GM18507 (cell line): ENCODE measurements at places on chromosomes 7 and 10.
A peak's percentile ranks its signal among the peaks of the same experiment; 100 is the strongest.

DNA sequence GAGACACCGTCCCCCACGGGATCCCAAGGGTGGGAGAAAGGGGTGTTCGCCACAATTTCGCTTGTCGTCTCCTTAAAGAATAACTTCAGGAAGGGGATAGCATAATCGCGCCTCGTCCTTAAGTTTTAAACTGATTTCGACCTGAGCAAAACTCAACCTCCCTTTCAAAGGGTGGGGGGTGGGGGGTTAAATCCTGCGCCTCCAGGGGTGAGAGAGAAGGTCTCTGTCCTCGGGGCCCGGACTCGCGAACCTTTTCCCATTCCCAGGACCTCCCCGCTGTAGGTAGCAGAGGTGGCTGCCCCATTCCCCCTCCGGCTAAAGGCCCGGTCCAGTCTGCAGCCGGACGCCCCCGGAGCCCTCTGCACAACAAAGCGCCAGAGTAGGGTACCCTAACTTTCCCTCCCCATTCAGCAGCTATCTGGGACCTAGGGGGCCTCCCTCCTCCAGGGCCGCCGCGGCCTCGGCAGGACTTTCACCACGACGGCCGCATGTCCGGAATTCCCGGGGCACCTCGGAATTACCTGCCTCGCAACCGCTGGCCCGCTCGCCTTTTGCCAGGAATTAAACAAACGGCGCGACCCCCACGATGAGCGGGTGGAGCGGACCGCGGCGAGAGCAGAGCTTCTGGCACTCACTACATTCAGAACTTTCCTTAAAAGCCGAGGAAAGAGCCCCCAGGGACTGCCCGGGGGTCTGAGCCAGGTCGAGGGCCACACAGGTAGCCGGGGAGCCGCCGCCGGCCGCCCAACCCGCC, 1.7 kb downstream of the CDK6 start:
- DNase-seq, result no peak

DNA sequence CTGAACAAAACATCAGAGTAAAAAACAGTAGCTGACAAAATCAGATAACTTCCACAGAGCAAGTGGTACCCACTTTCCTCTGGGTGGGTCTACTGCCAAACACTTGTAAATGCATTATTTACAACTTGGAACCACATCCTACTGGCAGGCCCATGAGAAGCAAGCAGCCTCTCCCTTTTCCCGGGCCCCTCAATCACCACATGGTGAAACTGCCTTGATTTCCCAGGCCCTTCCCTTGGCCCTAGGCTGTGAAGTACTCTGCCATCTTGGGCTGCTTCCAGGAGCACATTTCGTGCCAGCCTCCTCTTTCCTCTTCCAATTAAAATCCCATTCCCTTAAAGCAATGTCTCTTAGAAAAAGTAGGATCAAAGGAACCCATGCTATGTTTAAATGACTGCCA, 71.4 kb downstream of the CUZD1 start:
- DNase-seq, result no peak

GRCh38 chr7:31439165-31439564, 74.7 kb upstream of the ITPRID1 start:
- DNase-seq, result no peak

DNA sequence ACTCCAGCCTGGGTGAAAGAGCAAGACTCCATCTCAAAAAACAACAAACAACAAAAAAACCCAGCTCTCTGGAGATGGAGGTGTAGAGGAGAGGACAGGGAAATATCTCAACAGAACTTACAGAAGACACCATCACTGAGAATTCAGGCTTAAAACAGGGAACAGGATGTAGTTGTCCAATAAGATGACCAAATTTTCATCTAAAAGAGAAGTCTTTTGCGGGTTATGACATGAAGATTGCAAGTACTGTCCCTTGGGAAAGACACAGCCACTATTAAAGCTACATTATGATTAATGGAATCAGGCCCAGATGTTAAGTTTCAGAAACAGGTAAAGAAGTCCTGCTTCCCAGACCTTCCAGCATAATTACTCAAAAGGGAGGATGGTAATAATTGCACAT, 235.2 kb upstream of the NRP1 start:
- DNase-seq, result no peak

DNA sequence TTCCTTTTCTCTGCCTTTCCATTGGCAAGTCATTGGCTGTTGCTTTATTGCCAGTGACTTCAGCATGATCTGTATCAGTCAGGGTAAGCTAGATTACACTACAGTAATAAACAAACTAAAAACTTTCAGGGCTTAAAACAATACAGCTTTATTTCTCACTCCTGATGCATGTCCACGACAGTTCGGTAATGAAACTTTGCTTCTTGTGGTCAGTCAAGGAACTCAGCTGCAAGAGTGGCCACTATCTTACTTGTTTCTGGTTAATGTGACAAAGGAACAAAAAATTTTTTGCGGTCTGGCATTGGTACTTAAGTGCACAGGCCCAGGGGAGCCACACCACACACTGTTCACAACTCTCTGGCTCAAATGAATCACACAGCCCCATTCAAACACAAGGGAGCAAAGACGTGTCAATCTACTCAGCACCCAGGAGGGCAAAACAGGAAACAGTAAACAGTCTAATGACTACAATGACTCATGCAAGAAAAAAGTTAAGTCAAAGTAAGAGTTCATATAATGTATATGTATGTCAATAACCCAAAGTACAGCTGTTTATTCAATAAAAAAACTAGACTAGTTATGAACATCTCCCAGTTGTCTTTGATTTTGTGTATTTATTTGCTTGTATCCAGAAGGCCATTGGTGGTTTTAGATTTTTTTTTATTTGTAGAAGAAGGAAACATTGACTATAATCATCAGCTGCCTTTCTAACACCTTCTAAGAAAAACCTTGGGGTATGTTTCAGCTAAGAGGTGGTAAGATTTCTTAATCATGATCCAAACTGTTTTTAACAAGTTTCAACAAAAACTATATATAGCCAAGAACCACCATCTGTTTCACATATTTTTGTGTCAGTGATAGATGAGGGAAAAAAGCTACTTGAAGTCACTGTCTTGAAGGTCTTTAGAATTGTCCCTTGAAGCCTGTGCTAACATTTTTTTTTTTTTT, 134.4 kb upstream of the FAM3C start:
- peak; percentile 32 for DNase-seq

DNA sequence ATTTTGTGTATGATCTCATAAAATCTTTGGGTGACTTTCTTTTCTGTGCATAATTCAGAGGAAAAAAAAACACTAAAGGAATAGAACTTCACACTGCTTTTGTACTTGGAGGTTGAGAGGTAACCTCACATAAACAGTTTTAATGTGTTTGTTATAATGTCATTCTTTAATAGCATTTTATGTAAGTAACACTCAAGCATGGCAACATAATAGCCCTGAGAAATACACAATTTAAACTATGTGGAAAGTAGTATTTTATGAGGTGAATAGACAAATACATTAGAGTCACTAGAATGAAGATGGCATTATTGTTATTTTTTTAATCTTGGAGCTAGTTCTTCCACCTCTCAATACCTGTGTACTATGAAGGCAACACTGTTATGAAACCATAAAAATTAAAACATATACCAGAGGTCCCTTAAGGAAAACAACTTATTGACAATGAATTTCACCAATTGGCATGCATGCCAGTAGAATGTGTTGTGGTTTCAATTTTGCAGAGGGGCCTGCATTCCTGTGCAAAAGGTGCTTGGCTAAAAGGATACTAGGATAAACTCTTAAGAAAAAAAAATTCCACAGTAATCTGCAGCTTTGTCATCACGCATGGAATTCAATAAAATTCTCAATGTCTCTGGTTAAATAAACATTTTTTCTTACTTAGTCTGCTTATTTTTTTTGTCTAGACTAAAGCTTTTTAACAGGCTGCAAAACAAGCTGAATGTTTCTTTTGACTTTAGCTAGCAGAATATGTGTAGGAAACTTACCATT, 102.5 kb downstream of the CD36 start:
- no peak for DNase-seq
